ENCODE measurements at places on chromosomes 7 and 10. TPM values are rescaled to one million over a fixed set of nuclear protein-coding genes. Genes with fewer than 3 reads are reported as not detected.

Gene LRIT1
- total RNA-seq = not detected

DNA sequence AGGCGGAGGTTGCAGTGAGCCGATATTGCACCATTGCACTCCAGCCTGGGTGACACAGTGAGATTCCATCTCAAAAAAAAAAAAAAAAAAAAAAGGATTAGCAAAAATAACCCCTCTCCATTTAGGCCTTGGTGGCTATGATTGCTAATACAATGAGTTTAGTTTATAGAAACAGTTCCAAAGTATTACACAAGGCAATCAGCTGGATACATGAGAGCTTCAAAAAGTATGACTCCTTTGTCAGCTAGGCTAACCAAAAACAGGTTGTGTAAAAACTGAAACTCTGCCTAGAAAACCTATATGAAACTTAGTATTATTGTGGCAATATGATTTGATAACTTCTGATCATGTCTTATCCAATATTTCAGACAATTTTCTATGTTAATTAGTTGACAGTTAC, 57.2 kb downstream of the SUGCT start:
- no peak for DNase-seq

Gene OPN1SW
- total RNA-seq = not detected

Gene CHRM2
- total RNA-seq = not detected

DNA sequence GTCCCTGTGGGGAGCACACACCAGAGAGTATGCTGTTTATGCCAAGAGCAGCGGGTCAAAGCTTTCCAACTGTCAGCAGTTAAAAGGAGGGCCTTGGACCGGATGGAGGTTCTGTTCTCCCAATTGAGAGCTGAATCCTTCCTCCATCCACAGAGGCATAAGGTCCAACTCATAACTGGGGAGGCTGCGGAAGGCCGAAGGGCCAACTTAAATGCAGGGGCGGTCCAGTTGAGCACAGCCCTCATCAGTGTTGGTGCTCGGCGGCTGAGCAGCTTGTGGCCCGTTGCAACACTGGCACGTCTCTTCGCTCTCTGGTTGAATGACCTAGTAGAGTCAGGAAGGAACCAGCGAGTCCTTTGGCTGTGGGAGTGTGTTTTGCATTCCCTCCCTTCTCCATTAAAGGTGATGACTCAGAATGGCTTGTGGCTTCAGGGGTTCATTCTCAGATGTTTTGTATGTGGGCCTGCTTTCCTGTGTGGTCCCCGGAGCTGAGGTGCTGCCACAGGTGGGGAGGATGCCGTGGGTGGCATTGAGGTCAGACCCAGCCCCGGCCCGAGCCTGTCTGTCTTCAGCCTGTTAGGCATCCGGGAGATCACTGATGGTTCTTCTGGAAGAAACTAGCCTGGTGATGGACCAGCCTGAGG, 44.8 kb upstream of the DMBT1 start:
- peak; percentile 44 for DNase-seq

- DNase-seq = no peak
These were observed 175.0 kb downstream of the PLPP4 start for GRCh38 chr10:120632047-120632446.

DNA sequence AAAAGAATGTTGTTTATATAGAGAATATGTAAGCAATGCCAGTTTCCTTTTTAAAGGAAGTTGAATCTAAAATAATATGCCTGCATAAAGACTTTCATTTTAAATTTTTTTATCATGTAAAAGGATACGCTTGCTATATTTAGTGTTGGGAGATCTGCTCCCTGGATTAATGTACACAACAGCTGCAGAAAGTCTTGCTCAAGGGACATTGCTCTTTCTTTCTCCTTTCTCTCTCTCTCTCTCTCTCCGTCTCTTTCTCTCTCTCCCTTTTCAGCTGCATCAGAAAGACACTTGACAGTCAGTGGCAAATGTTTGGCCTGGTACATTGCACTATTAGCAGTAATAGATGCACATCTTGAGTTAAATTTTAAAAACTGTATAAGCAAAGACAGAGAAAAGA, 739 bp downstream of the MYPN start:
- DNase-seq = no peak

DNA sequence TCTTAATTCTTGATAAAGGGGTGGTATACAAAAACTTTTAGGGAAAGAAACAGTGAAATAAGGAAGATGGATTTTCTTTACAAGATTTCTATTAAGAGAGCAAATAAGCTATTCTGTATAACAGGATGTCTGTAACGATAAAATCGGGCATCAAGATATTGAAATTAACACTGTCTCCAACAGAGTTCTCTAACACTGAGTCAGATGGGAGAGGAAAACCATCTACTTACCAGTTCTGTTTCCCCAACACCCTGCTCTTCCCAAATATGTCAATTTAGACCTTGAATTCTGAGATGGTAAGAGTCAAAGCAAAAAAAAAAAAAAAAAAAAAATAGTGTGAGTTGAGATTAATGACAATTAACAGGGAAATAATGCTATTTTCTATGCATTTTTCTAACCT, 23.0 kb downstream of the SMURF1 start:
- no peak for DNase-seq

Measured in CD8-positive, alpha-beta memory T cell (primary cell).